ENCODE measurements at places on chromosomes 5 and 9.

GRCh38 chr5:134026521-134027287 is 21.9 kb upstream of the VDAC1 start:
- DNase-seq: peak; percentile 55

DNA sequence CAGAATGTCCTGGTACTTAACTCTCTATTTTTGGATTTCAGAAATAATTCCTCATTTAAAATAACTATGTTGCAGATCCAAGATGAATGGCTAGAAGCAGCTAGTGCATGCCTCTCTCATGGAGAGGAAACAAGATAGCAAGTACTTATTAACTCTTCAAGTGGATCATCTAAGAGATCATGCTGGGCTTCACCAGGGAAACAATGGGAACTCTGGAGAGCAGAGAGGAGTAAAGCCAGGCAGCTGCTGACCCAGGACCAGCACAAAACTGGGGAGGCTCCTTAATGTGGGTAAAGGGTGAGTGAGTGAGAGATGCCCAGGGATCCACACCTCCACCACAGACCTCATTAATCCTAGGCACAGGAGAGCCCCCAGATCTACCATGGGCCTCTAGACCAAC is 897.8 kb upstream of the ACO1 start:
- no peak for DNase-seq

DNA sequence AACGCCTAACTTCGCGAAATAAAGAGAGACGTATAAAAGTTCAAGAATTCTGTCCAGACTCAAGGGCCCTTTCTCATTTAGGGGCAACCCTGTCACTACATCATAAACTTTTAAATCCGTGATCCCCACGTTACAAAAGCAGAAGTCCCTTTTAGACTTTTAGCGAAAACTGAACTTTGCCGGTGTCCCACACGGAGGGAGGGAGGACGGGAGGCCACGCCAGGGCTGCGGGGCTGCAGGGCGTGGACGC is 515 bp upstream of the F2R start:
- no peak for DNase-seq

DNA sequence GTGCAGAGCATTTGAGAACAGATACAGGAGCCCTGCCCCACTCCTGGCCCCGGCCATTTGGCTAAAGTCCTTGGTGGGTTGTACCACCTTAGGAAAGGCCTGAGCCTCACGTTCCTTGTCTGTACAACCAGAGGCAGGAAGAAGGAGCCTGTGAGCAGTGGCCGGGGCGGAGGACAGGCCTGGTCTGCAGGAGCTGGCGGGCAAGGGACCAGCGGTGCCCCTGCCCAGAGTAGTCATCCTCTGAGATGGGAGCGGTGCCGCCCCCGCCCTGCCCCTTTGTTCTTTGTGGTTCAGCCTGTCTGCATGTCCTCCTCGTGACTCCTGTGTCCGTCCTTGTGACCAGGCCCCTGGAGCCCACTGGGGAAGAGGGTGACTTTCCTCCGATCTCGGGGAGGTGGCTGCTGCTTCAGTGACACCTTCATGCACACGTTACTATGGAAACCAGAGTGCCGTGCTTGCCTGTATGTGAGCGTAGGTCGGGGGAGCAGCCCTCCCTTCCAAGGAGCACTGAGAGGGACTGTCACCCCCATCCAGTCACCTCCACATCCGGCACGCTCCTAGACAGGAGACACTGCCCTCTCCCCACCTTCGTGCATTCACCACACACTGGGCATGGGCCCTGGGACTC is 42.9 kb downstream of the UNC5A start:
- no peak for DNase-seq

DNA sequence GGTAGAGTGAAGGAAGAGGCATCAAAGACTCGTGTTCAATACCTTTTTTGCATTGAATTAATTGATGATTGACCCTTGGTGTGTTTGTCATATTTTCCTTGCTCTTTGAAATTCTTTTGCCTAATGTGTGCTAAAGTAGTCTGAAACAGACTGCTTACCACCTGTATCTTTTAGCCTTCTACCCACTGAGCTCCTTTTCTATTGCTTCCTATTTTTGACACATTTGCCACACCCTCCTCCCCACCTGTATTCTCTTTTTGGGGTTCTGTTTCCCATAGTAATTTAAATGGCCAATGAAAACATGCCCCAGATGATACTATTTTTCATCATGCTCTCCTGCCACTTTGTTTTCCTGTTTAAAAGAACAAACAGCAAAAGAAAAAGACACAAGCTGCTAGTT is 78.5 kb downstream of the ZCCHC7 start:
- no peak for DNase-seq

- DNase-seq: no peak
Observed at GRCh38 chr9:134546746-134547145, 94.9 kb upstream of the COL5A1 start.

GRCh38 chr5:45826055-45826454 is 129.9 kb upstream of the HCN1 start:
- DNase-seq: no peak

- no peak for DNase-seq
Observed at GRCh38 chr5:115246361-115246991, 16.2 kb downstream of the PGGT1B start.

GRCh38 chr9:122376796-122377195 is 6.0 kb downstream of the PTGS1 start:
- no peak for DNase-seq

DNA sequence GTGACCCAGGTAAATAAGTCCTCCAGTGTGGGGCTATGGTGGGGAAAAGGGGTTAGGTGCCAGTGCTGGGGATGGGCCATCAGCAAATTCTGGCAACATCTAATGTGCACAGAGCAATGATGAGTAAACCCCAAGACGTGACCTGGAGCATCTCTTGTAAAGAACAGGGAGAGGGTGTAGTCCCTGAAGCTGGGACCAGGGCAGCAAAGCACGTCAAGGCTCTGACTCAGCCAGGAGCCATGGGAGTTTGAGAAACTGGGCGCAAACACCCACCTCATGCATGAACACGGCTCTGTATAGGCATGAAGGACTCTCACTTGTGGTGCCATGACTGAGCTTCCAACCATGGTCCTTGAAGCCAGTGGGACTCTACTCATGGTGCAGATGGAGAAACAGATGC is 51.8 kb downstream of the DUSP1 start:
- no peak for DNase-seq

DNA sequence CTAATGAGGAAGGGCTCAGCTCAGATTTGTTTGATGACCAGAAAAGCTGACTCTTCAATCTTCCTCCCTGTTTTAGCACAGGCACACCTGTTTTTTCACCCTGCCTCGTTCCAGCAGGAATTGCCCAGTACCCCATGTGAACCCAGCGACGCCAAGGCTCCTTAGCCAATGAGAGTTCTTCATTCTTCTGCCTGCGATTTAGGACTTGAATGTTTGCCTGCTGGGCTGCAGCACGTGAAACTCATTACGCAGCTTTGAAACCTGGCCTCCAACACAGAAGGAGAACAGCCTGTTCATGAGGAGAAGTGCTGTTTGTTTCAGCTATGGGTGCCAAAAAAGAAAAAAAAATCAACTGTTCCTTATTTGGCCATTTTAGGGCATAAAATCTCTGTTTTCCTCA is 315.5 kb downstream of the TRPM3 start:
- DNase-seq: no peak

- no peak for DNase-seq
Observed at GRCh38 chr9:88270413-88270812, 117.8 kb upstream of the SPIN1 start.

DNA sequence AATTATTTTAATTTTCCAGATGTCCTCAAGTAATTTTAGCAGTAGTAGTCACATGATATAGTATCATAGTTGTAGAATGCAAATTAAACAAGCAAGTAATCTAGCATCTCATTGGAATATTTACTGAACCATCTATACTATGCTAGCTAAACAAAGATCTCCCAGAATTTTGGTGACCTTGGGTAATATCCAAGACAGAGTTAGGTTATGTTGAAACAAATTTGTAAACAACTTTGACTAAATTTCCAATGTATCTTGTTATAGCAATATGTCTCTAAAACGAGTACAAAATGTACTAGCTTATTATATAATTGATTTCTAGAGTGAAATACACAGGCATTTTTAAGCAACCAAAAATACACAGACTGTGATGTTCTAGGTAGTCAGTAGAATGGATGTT is 41.5 kb downstream of the VCAN start:
- DNase-seq: no peak

GRCh38 chr9:134644725-134645606 is 3.4 kb downstream of the COL5A1 start:
- DNase-seq: no peak

DNA sequence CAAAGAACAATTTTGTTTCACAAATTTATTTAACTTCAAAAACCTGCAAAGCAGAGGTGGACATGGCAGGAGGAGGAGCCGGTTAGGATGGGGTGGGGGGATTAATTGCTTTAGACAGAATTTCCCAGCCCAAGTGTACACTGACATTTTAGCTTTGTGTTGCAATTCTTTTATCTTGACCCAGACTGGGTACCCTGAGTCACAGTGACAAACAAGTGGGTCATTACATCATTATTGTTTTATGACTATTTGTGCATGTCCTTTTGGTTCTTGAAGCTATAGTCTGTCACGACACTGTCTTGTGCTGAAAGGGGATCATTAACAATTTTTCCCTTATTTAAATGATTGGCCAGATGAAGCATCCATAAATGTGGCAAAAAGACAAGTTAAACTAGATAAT is 84.5 kb upstream of the VCAN start:
- no peak for DNase-seq

DNA sequence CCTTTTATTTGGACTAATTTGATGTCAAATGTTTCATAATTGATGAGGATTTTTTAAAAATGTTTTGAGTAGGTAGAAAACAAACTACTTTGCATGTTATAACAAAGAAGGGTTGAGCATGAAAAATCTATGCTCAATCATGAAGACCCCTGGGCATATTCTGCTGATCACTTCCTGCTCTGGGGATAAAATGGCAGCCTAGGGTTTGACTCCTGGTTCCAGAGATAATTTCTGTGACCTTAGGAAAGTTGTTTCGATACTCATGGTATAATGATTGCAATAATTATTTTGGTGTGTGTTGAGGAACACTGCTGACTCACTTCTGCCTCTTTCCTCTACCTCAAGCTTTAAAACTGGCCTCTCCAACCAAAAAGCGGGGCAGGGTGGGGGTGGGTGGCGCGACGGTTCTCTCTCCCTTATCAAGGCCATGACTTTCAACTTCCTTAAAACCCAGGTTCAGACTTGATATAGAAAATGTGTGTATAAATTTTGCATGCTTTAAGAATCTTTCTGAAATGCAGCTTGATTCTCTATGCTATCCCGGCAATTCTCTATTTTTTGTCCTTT is 6.0 kb upstream of the PIP5K1B start:
- no peak for DNase-seq

DNA sequence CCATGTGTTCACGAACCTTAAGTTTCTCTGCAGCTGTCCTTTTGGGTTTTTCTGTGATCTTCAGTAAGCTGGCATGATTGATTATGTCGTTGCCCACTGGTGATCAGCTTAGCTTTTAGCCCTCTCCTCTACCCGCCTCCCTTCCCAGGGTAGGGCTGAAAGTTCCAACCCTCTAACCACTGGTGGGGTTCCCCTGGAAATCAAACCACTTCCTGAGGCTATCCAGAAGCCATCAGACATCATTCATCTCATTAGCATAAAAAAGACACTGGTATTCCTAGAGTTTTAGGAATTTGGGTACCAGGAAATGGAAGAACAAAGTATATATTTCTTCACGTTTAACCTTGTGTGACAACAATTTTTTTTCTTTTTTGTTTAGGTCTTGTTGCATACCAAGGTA is 29.8 kb downstream of the SPIN1 start:
- no peak for DNase-seq

GRCh38 chr9:129553277-129553676 is 67.6 kb downstream of the C9orf50 start:
- DNase-seq: no peak

- DNase-seq: no peak
Observed at GRCh38 chr5:125277494-125278154, 531.2 kb upstream of the ZNF608 start.

GRCh38 chr5:92641031-92641962 is 939.7 kb downstream of the NR2F1-AS1 start:
- DNase-seq: no peak

GRCh38 chr9:131851414-131851813 is 111.5 kb upstream of the RAPGEF1 start:
- no peak for DNase-seq

DNA sequence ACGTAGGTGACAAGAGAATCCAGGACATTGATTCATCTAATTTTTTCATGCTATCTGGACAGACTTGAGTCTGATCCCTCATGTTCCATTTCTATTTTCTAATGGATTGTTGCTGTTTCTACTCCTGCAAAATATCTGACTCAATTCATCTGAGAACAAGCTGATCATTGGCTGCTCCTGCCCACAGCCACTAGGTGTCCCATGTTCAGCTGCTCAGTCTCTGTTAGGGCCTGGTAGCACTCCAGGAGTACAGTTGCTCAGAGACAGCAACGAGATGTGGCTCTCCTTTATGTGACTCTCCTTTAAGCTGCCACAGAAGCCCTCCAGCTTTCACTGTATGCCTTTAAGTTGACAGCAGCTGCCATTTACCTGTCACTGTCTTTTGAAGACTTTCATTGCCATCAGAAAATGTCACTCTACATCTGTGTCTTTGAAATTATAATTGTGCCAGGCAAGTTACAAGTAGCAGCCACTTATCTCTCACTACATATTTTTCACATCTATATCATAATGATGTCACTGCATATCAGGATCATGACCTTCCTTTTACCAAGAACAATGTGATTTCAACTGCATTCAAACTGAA is 1944.2 kb upstream of the NUDT12 start:
- no peak for DNase-seq

DNA sequence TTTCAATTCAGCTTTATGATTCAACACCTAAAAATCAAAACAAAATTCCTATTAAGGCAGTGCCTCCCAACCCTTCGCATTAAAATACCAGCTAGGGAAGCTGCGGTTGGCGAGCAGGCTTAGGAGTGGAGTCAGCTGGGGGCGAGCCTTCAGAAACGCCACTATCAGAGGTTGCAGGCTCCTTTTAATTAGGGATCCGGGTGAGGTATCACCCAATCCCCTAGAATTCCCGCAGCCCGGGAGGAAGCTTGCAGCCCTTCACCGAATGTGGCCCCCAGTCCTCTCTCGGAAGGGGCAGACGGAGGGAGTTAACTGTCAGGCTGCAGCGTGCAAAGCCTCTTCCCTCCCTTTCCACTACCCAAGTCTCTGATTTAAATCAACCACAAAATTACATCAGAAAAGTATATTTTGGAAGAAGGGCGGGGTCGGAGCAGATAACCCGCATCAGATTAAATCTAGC is 1.7 kb downstream of the STC2 start:
- DNase-seq: no peak

- no peak for DNase-seq
Observed at GRCh38 chr9:109036744-109037680, 23.7 kb upstream of the CTNNAL1 start.

DNA sequence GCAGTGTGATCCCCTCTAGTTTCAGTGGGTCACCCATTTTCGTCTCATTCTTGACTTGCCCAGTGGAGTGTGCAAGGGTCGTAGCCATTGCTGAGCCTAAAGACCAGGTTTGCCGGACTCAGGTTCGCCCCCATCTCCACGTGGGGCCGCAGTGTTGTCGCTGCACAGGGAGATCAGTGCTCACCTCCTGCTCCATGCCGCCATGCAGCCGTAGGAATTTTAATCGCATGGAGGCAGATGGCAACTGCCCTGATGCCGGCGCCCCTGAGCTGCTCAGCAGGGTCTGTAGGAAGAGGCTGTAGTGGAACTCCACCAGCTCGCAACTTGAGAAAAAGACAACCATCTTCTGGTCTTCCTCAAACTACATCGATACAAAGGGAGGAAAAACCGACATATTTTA is 24.1 kb downstream of the DDX31 start:
- DNase-seq: no peak

GRCh38 chr5:145598983-145599382 is 236.2 kb downstream of the PRELID2 start:
- no peak for DNase-seq

Data from CD4-positive, alpha-beta memory T cell (primary cell).